HAP-1 (cell line): ENCODE measurements at places on chromosomes 5 and 9.

DNA sequence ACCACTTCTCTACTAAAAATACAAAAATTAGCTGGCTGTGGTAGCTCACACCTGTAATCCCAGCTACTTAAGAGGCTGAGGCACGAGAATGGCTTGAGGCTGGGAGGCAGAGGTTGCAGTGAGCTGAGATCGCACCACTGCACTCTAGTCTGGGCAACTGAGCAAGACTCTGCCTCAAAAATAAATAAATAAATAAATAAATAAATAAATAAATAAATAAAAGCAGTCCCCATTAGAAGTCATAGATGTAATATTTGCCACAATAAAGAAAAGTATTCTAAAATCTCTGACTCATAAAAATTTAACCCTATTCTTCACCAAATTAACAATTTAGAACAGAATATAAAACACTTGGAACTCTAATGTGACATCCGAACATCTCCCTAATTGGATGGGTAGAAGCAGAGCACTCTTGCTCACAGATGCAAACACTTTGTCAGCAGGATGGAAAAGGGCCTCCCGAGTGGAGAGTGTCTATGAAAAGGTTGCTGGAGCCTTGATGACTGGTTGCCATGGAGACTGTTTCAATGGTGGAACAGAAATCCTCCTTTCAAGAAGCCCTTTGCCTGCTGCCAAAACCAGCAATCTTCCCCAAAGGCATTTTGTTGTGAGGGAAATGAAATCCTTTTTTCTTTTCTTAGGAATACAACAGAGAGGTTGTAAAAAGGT lies 38.9 kb upstream of the TRAF1 start:
- DNase-seq: peak; percentile 82

DNA sequence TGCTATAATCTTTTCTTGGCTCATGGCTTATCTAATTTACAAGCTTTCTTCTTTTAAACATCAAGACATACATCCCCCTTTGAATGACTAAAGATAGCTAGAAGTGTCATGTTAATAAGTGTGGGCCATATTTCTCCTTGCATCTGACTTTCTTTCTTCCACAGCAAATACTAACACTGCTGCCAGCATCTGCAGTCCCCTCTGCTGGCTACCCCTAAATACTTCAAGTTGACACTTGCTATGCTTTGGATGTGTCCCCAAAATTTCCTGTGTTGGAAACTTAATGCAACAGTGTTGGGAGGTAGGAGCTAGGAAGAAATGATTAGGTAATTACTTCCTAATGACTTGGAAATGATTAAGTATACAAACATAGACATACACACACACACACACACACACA lies 459.0 kb upstream of the ST8SIA4 start:
- no peak for DNase-seq

GRCh38 chr9:123864251-123864650 lies 65.7 kb downstream of the DENND1A start:
- DNase-seq: no peak

DNA sequence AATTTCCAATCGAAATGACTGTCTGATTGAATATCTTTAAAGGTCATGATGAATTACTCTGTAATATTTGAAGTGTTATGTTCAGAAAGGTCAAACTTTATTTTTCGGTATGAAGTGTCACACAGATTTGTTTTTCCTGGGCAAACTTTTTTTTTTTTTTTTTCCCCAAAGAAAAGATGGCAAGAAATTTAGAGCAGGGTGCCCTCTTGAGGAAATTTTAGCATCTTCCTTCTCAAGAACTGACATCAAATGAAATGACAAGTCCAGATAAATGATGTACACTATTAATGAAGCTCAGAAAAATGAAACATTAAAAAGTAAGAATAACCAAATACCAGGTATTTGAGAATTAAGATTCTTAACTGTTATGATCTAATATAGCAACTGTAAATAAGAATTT lies 123.6 kb downstream of the INVS start:
- peak; percentile 14 for DNase-seq

- no peak for DNase-seq
Measured at GRCh38 chr5:154005648-154006047, 33.1 kb downstream of the FAM114A2 start.

GRCh38 chr5:66849803-66850202 lies 253.6 kb downstream of the MAST4 start:
- DNase-seq: no peak

GRCh38 chr5:137035480-137035878 lies 463.6 kb downstream of the SPOCK1 start:
- DNase-seq: no peak
